ENCODE measurements at places on chromosomes 3 and 15. TPM values are rescaled to one million over a fixed set of nuclear protein-coding genes. Genes with fewer than 3 reads are reported as not detected.

DNA sequence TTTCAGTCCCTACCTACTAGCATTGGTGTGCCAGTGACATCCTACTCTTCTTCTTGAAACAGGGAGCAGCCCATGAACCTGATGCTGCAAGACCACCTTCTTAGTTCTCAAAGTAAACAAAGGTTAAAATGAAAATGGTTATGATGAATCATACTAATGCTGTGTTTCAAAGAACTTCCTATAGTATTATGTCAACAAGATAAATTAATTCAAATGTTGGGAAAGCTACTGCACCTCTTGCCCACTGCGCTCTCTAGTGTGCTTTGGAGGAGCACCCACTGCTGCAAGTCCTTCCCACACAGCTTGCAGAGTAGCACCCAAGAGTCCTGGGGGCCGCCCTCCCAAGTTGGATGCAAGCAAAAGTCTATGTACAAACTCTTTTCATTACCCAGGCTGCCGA lies 81.1 kb downstream of the CD200R1L start:
- DNase-seq: no peak

- DNase-seq: no peak
Observed at GRCh38 chr3:179418610-179419009, 32.7 kb downstream of the GNB4 start.

GRCh38 chr3:185827595-185828344 lies 2.9 kb upstream of the IGF2BP2 start:
- no peak for DNase-seq

The COL8A1 gene
- total RNA-seq: 118 TPM

The TRH gene
- total RNA-seq: not detected

The C3orf33 gene
- total RNA-seq: 2.4 TPM
